CD4-positive, alpha-beta T cell treated with Interferon alpha-2 for 1 hour (primary cell): ENCODE measurements at places on chromosomes 1 and 21.

DNA sequence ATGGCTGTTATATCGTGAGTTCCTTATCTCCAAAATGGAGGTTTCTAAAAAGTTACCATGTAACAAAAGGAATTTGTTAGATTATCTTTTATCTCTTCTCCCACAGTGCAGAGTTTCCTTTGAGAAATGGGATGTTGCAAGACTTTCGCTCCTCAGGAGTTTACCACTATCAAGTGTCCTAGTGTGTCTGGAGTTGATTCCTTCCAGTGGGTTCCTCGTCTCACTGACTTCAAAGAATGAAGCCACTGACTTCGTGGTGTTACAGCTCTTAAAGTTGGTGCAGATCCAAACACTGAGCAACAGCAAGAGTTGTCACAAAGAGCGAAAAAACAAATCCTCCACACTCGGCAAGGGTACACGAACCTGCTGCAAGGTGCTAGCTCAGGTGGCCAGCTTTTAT, 37.0 kb downstream of the SPAG17 start:
- no peak for DNase-seq

DNA sequence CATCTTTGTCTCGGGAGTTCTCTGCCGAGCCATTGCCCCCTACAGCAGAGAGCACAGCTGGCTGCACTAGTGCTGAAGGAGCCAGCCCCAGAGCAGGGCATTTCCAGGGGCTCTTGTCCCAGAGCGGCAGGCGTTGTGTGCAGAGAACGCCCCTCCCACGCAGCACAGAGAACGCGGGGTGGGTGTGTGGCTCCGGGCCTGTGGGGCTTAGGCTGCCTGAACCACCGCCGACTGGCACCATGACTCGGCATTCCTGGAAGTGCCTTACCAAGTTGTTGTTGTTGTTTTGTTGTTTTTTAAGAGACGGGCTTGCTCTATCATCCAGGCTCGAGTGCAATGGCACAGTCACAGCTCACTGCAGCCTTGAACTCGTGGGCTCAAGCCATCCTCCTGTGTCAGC, 15.8 kb upstream of the DIP2A start:
- DNase-seq, result no peak

DNA sequence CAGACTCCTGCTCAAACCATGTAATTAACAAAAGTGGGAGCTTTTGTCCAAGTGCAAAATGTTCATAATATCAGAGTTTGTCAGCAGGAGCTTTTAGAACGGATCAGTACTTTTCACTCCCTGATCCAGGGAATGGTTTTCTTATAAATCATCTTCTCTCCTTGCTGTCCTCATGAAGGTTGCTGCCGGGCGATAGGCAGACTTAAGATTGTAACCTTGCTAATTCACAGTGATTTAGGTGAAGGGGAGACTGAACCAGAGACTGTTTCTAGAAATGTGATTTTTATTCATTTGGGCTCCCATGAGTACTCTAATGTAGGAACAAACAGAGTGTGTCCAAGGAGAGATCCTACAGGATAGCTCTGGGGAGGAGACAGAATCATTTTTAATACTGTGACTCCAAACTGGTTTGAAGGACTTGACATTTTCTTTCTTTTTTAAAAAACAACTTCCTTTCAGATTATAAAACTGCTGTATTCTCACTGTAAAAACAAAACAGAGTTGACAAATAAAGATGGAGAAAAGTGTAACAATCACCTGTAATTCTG, 23.7 kb downstream of the ELAVL4 start:
- DNase-seq, result no peak

DNA sequence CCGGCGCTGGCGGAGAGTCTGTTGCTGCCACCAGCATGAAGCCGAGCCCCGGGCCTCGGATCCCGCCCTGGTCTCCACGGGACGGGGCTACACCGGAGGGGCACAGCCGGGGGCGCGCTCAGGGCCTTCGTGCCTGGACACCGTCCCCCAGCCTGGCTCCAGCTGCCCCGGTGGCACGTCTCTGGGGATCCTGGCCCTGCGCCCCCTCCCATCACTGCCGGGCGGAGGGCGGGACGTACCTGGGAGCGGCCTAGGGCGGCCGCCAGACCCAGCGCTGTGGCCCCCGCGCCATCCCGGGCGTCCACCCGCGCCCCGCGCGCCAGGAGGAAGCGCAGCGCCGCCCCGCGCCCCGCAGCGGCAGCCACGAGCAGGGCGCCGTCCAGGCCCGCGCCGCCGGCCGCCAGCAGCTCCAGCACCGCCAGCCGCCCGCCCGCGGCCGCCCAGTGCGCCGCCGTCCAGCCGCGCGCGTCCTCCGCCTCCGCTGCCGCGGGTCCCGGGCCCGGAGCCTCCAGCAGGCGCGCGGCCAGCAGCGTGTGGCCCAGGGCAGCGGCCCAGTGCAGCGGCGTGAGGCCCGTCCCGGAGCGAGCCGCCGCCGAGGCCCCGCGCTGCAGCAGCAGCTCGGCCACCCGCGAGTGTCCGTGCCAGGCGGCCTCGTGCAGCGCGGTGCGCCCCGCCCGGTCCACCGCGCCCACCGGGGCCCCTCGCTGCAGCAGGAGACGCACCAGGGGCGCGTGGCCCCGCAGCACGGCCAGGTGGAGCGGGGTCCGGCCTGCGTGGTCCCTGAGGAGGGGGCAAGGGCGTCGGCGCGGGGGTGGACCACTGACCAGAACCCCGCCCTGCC, 1.0 kb downstream of the ANKRD65 start:
- no peak for DNase-seq

DNA sequence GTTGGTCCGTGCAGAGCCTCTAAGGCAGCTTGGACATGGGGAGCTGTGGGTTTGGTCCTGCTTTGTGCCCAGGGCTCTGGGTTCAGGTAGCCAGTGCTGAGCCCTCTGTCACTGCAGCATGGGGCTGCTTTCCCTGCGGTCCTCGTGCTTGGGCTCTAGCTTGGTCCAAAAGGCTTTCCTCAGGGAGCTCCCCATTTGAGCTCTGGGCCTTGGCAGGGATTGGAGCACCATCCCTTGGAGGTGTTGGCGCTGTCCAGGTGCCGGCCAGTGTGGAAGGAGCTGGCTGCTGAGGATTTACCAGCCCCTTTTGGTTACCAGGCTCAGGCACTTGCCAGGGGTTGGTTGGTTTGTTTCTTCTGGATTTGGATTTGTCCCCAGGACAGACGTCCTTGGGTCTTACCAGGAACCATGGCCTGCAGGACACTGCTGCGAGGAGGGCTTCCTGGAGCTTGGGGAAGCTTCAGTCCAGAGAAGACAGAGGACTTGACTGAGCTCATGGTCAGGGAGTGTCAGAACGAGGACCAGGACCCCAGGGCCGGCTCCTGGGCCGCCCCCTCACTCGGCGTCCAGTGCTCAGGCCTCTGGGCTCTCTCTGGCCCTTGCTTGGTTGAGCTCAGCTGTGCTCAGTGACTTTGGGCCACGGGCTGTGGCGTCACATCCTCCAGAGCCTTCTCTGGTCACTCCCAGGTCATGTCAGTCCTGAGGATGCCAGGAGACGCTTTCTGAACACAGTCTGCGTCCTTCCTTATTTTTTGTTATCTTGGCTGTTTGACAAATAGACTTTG, 224.7 kb downstream of the CAMTA1 start:
- DNase-seq, result no peak

DNA sequence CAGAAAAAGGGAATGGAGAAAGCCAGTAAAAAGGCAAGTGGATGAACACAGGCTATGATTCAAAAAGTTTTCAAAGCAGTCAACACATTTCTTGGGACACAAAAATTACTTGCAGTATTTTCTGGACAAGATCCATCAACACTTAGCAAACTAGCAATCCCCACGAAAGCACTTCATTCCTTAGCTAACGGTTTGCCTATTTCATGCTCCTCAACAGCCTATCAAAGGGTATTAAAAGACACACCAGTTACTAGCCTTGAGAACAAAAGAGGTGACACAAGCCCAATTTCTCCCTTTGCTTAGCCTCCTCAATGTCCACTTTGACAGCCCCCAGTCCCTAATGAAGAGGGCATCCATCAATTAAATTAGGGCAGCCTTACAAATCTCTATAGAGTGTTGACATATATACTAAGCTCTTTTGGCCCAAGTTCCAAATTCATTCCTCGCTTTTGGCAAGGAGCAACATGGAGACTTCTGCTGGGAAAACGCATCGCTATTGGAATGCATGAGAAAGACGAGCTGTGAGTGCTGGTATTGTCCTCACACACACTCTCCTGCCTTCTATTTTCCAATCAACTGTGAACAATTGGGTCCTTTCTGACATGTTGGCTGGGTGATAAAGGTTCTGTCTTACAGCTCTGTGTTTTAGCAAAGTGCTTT, 180.0 kb downstream of the TNR start:
- DNase-seq, result no peak

DNA sequence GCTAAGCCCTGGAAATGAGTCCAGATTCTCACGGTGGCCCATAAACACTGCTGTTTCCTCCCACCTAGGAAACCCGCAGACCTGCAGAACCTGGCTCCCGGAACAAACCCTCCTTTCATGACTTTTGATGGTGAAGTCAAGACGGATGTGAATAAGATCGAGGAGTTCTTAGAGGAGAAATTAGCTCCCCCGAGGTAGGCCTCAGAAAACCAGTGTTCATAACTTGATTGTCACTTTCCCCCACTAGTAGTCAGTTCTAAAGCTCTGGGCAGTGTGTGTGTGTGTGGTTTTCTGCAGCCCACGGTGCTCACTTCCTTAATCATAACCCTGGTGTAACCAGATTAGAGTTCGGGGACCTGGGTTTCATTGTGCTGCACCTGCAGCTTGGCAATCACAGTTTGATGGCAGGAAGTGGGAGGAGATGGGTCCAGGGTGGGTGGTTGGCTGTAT, 39.1 kb downstream of the CLIC6 start:
- DNase-seq, result no peak

DNA sequence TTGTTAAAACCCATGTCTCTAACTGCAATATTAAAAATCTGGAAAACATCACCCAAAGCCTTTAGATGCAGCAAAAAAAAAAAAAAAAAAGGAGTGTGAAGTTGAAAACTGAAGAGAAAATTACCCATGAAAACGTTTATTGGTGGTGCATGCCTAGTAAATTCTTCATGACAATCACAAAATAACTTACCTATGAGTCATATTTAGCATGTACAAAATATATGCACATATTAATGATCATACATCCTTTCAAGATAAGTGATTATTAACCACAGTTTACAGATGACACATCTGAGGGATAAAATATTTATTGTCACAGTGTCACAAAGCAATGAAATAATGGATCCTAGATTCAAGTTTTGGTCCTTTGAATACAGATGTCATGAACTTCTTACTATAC, 505.2 kb upstream of the NR5A2 start:
- no peak for DNase-seq

GRCh38 chr1:108699375-108700332, 7.5 kb downstream of the PRPF38B start:
- DNase-seq, result no peak

GRCh38 chr1:171180670-171181069, 4.4 kb upstream of the FMO2 start:
- no peak for DNase-seq

DNA sequence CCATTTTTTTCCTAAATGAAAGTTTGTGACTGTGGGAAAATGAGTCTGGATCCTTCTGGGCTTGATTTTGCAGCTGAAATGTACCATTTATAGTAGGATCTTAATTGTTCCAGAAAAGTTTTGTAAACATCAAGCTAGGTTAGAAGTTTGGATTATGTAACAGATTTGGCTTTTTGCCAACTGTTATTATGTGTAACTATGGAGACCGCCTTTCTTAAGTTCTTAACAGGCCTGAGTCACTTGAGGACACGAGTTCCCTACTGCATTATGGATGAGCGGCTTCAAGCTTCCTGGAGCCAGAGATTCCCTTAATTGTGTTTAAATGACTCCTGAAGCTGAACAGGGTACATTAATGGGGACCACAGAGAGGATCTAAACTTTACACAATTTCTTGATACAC, 22.2 kb downstream of the SLC25A33 start:
- DNase-seq, result peak; percentile 5

GRCh38 chr21:34822942-34823341, 154.1 kb downstream of the CLIC6 start:
- no peak for DNase-seq

- DNase-seq, result no peak
These were observed 4.6 kb downstream of the SMIM1 start for GRCh38 chr1:3777078-3777547.

- peak; percentile 25 for DNase-seq
These were observed 35.3 kb upstream of the CACYBP start for GRCh38 chr1:174964261-174964971.

DNA sequence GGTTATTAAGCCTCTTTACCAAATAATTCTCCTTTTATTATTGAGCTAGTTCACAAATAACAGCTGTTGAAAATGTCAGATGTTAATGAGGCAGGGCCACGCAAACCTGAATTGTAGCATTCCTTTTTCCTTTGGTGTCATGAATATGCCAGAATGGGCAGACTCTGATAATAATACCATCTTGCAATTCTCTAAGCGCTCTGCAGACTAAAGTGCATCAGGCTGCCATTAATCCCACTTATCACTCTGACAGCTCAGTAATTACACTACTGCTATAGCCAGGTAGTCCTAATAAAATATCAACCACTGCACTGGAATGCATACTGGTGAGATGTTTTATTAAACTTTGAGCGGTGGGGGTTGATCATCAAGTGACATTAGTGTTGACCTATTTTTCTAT, 177.7 kb downstream of the DPYD start:
- DNase-seq, result no peak

DNA sequence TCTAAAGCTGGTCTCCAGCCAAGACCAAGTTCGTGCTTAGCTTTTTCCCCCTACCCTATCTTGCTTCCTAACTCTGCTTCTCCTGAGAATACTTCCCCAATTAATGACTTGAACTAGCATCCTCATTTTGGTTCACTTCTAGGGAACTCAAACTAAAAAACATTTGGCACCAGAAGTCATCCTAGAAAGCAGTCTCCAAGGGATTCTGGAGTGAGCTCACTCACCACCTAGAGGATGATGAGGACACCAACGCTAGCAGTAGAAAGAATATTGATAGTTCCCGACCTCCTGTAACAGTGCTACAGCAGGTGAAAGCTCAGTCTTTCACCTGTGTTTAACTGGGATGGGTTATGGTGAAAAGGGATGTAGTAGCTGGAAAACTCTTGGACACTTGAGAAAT, 4.7 kb upstream of the PSMB2 start:
- DNase-seq, result no peak

GRCh38 chr21:25314247-25314646, 293.0 kb downstream of the MRPL39 start:
- DNase-seq, result no peak

DNA sequence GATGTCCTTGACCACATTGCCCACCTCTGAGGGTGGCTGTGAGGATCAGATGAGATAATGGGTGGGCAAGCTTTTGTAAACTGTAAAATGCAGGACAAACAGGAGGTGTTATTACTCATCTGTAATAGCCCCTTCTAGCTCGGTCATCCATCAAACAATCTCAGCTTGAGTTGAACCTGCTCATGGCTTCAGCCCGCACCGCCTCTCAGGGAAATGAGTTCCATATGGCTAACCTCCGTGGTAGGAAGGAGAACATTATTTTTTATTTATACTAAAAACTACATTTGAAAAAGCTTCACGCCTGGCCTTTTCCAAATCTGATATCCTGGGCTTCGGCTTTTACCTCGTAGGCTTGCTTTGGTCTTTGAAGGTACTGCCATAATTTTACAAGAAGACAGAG, 116.2 kb upstream of the USP24 start:
- no peak for DNase-seq
